Fibroblast of skin of scalp (primary cell): ENCODE measurements at places on chromosomes 1 and 21.

- DNase-seq: no peak
Observed at GRCh38 chr21:38897532-38898421, 92.0 kb downstream of the ETS2 start.

GRCh38 chr1:156394835-156395461 lies 25.9 kb downstream of the RHBG start:
- no peak for DNase-seq

DNA sequence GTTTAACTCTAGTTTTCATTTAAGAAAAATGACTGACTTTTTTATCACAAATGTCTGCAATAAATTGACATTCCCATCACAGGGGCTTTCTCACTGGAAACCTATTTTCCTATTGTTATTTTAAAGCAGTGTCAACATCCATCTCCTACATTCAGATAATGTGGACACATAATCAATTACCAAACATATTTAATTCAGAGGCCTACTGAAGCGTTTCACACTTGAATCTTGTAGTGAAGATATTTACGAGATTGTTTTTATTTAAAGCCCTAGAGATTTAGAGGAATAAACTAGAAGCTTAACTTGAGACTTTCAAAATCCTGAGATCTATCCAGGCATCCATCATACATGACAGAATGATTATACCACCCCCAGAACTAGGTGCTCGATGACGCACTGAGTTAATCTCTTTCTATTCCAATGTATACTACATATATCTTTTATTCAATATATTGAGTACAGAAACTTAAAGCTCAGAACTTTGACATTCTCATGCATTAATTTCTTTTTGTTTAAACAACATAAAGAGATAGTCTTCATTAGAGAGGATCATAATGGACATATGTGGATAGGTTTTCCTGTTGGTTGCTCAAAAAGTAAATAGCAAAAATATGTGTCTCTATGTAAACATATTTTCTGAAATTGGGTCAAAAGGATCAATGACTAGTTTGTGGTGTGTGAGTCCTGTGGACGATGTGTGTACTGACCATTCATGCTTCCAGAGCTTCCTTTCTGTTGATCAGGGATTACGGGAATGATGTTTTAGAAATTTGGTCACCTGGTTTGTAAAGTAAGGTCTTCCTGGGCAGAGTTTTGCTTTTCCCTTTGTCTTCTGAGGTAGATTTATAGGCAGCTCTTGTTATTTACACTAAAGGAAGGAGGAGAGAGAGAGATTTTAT lies 171.5 kb upstream of the HMCN1 start:
- DNase-seq: no peak

DNA sequence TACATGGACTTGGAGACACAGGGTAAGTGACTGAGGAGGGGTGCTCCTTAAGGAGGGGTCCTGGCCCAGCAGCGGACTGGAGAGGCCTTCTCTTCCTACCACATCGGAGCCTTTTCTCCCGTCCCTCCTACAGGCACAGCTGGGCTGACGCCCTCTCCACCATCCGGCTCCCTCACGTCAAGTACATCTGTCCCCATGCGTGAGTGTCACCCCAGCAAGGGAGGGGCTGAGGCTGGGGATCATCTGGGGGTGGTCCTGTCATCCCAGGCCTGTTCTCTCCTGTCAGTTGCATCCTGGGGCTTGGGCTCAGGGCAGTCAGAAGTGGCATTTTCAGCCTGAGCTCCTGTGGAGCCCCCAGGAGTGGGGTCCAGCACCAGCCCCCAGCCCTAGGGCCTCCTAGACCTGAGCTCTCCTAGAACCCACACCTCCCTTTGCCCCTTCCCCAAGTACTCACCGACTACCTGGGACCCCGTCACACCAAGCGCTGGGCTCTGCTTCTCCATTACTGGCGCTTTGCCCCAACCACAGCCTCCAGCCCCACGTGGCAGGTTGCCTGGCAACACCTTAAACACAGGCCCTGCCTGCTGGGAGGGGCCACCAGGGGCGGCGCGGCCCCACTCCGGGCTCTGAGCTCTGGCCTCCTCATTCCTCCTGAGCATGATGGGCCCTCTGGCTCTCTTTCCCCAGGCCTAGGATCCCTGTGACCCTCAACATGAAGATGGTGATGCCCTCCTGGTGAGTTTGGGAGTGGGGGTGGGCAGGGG lies 2.3 kb downstream of the LYPLA2 start:
- no peak for DNase-seq

DNA sequence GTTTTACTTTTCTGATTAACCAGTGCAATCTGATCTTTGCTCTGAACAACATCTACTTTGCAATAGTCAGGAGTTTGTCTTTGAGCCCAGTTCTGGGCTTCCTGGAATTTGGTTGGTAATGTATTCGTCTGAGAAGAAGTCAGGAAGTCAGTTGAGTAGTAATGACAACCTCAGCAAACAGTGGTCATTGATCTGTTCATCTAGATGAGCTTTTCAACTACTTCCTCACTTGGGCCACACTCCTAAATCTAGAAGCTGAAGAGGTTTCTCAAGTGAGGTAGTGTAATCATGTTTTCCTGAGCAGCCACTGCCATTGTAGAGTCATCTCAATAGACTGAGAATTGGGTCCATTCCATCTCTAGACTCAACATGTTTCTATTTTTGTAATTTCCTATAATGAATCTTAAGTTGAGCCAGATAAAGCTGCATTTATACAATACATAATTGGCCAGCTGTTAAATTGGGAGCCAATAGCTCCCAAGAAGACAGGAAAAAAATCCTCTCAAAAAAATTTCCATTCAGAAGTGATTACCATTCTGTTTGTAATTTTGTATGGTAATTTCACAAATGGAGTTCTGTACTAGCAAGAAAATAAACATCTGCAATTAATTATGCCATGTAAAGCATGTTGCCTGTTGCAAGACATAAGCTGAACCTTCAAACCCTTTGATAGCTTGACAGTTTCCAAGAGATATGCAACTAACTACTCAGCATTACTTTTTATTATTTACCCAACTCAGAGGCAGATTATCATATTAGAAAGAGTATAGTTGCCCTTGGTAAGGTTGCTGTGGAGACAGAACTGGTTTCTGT lies 49.6 kb downstream of the WDR64 start:
- no peak for DNase-seq

DNA sequence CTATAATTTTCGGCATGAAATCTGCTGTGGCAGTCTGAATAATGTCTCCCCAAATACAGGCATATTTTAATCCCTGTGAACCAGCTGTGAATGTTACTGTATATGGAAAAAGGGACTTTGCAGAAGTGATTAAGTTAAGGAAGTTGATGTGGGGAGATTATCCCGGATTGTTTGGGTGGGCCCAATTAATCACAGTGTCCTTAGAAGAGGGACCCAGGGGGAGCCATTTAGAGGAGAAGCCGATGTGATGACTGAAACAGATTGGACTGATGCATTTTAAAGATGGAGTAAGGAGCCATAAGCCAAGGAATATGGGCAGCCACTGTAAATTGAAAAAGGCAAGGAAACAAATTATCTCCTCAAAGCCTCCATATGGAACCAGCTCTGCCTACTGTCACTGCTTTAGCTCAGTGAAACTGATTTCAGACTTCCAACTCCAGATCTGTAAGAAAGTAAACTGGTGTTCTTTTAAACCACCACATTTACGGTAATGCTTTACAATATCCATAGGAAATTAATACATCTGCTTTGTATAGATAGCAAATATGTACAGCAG lies 61.1 kb upstream of the GPR88 start:
- DNase-seq: no peak
